Fibroblast of skin of right biceps (primary cell): ENCODE measurements at places on chromosomes 3 and 15.

DNA sequence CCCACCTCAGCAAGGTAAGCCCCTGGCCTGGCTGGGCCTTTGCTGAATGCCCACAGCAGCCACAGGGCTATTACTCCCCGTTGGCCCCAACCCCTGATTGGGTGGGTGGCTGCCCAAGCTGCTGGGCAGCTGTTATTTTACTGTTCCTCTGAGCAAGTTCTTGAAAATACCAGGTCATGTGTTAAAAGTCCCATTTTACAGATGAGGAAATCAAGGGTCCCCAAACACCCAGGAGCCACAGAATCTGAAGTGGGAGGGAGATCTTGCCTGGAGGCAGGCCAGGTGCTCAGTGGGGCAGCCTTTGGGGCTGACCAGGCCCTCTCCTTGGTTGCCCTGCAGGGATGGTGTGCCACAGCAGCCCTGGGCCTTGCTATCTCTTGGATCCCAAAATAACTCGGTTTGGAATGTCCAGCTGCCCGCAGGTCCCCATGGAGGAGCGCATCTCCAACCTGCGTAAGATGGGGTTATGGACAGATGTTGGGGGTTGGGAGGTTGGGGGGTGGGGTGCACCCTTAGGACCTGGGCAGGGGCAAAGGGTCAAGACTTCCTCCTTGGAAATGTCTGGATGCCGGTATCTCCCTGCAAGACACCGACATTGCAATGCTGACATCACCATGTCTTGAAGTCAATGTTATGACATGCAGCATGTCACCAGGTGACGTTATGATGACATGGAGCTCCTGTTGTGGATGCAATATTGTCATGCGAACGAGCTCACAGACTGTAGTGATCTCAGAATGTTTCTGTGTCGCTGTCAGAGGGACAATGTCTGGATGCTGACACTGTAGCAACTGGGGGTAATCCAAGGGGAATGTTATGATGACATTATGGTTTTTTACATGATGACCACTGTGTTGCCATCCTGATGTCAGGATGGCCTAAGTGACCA lies 13.3 kb upstream of the CSPG4 start:
- no peak for DNase-seq

- peak; percentile 88 for DNase-seq
Measured at GRCh38 chr3:187139126-187139894, at the start of gene RPL39L. RPL39L (minus strand) TSS chr3:187139496; CDS start chr3:187121300, 18,196 bp downstream.

DNA sequence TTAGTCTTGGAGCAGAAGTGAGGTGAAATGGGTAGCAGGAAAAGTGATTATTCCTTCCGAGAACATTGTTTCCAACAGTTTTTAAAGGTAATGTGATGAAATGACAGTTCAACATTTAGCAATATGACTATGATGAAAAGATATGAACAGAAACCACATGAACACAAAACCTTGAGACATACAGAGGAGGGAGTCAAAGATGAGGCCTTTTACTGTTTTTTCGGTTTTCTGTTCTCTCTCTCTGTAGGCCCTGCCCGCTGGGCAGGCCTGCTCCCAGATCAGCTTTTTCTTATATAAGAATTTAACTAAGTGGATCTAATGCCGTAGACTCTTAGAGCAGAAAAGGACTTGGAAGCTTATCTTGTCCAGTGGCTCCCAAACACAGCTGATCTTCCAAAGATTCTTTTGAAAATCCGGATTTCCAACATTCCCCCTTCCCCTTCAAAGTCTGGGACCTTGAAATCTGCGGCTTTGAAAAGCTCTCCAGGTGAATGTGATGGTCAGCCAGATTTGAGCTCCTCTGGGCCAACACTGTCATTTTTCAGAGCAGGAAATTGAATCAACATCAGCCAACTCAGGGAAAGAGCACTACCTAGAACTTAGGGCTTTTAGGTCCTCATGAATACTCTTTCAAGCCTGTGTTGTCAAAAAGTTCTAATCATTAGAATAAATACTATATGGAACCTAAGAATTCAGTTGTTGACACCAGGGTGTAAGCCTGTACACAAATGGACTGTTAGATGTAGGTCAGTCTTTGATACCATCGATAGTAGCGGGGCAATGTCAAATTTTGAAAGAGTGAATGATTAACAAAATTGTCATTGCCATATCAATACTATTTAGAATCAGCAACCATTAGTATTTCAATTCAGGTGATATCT lies 372.7 kb downstream of the SHQ1 start:
- no peak for DNase-seq

GRCh38 chr3:2096216-2096615 lies 2.5 kb upstream of the CNTN4 start:
- no peak for DNase-seq

DNA sequence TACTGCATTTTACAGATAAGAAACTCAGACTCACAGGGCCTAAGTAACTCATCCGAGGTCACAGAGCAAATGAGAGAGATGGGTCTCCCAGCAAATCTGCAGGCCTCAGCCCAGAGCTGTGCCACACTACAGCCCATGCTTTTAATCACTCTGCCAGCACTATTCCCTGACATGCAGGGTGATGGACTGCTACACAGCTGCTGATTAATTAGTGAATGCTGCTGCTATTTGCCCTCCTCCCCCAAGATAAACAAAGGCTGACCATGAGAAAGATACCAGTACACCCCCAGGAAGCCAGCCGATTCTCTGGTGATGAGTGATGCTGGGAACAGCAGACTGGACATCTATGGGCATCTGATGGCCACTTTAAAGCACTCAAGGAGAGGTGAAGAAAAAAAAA lies 39.3 kb downstream of the RFTN1 start:
- DNase-seq: peak; percentile 45

GRCh38 chr15:68386587-68387288 lies 45.2 kb downstream of the ITGA11 start:
- DNase-seq: no peak

DNA sequence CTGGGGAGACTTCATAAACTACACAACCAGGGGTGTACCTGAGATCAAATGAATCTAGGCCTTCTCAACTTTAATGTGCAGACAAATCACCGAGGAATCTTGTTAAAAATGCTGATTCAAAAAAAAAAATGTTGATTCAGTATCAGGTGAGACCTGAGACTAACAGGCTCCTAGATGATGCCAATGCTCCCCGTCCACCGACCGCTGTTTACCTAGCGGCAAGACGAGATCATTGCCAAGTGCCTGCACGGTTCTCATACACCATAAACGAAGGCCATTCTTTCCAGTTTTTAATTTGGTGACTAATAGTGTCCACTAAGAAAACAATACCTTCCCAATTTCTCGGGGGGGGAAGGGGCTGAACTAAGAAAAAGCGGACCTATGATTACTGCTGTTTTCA lies 2.5 kb upstream of the FSIP1 start:
- no peak for DNase-seq

DNA sequence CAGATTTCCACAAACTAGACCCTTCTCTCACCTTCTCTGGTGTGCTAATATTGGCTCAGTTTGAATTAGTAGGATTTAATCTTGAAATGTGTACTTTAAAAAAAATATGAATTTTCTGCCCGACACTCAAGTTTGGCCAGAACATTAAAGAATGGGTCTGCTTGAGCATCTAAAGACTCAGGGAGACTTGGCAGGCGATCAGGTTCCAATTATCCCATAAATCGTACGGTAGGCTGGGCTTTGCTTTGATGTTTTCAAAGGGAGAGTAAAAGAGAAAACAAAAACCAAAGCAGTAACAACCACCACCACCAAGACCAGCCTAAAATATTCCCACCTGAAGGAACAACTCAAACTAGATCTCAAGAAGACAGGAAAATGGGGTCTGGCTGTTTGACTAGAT lies 230.8 kb downstream of the EBLN2 start:
- no peak for DNase-seq

DNA sequence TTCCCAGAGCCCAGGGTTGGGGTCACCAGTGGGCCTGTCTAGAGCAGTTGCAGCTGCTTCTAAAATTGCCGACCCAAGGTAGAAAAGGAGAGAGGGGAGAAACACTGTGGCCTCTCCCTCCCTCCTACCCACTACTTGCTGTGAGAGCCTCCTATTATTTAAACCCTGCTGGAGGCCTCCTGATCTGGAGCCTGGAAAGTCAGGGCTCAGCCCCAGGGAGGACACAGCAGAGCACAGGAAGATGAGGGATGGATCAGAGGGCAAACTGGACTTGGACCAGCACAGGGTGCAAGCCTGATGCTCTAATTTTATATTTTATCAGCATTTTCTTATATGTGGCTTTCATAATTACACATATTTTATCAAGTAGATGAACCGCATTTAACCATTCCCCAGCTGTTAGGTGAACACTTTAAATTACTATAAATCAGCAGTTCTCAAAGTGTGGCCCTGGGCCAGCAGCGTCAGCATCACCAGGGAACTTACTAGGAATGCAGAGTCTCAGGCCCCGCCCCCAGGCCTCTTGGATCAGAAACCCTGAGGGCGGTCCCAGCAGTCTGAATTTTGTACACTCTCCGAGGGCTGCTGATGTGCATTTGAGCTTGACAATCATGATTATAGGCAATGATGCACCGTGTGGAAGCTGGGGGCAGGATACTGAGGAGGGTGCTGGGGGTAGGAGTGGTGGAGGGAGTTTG lies 26.7 kb downstream of the SMAD3 start:
- no peak for DNase-seq

DNA sequence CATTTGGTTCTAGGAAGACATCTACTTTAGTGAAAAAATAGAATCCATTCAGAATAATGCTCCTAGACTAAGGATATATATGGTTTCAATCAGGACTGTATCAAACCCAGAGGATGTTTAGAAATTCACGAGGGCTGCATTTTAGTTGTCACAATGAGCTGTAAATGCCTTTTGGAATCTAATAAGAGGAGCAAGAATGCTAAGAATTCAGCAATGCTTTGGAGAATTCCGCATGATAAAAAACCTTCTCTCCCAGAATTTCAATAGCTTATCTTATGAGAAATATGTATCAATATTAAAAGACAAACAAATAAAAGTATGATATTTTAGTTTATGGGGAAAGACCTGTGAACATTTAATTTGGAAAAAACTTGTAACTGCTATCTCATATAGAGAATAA lies 885.1 kb downstream of the ZPLD1 start:
- DNase-seq: peak; percentile 24

GRCh38 chr15:36644191-36644896 lies 64.9 kb downstream of the CDIN1 start:
- DNase-seq: no peak

GRCh38 chr3:38454178-38454883 lies 641 bp downstream of the ACVR2B start:
- peak; percentile 25 for DNase-seq

DNA sequence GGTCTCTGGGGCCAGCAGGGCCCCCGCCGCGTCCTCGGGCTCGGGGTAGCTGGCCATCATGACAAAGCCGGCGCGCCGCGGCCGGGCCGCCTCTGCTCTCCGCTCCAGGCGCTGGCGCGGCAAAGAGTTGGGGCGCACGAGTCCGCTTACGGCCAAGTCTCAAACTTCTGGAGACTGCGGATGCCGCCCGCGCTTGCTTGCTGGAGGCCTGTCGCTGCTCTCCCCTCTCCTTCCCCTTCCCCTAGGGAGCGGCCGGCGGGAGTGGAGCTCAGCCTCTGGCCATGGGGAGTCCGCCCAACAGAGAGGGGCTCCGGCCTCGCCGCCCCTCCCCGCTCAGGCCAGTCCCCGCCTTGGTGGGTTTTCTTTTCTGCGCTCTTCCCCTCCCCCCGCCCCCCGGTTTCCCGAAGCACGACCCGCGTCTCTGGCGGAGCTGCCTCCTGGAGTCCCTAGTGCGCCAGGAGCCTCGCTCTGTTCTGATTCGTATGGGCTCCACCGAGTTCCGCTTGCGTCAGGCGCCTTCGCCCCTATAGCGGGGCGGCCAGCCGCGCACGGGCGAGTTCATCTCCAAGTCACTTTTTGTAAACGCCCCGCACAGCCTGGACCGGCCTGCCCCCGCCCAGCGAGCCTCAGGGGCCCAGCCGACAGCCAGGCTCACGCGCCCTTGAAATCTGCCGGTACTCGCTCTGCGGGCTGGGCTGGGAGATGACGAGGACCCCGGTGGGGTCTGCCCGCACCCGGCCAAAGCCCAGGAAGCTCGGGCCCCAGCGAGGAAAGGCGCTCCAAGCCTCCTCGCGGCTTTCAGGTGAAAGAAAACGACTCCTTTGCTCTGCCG lies at the start of the genes FOXL2 and FOXL2NB:
Gene FOXL2 (minus strand): TSS at position 475 of the 832 bp plus-strand sequence. CDS start 415 bp downstream, at position 60.
Gene FOXL2NB (plus strand): TSS at position 555 of the 832 bp plus-strand sequence. CDS start 148 bp downstream, at position 703.
- DNase-seq: peak; percentile 79

GRCh38 chr3:61081554-61081953 lies 169.7 kb downstream of the FHIT start:
- DNase-seq: no peak

- DNase-seq: no peak
Measured at GRCh38 chr3:126025116-126025729, 56.2 kb downstream of the ROPN1B start.

- DNase-seq: no peak
Measured at GRCh38 chr3:139521816-139522215, 17.7 kb downstream of the RBP1 start.

GRCh38 chr3:43895573-43895972 lies 204.8 kb downstream of the ABHD5 start:
- no peak for DNase-seq

GRCh38 chr3:53211706-53212702 lies 43.8 kb downstream of the TKT start:
- no peak for DNase-seq

GRCh38 chr3:149224736-149225594 lies 3.3 kb upstream of the CP start:
- peak; percentile 72 for DNase-seq

- DNase-seq: peak; percentile 35
Measured at GRCh38 chr3:77835921-77836320, 796.0 kb downstream of the ROBO2 start.

- DNase-seq: no peak
Measured at GRCh38 chr3:46979958-46980497, 562 bp downstream of the NBEAL2 start.

DNA sequence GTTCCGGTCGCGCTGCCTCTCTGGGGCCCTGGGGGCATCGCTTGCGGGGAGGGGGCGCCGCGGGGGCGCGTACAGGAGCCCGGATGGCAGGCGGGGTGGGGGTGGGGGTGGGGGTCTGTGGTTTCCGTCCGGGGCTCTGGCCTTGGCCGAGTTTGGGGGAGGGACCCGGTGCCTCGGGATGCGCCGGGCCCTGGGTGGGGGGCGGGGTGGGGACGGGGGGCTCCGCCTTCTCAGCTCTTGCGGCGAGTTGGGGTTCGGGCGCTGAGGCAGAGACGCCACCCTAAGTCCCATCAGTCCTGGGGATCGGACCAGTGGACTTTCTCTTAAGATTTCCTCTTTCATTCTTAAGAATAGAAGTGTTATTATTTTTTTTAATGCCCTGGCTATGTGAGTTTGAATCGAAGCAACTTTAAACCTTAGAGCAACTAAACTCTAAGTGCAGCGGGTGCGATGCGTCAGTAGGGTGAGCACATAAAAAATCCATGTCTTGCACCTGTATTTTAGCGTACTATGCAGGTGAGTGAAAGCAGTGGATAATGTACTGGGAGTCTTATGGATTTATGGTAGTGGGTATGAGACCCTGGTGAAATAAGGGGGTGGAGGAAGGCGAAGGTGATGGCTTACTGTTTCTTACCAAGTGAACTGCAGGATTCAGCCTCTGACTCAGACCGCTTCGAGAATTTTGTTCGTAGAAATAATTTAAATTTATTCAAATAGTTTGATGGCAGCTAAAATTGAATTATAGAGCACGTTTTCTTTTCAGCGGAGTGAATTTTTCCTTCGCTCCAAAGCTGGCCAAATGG lies 762 bp downstream of the CTNNB1 start:
- peak; percentile 39 for DNase-seq
